HuH-7 (cell line): ENCODE measurements at places on chromosomes 16 and 17.

- no peak for DNase-seq
Observed at GRCh38 chr17:48071654-48072053, 23.5 kb downstream of the NFE2L1 start.

DNA sequence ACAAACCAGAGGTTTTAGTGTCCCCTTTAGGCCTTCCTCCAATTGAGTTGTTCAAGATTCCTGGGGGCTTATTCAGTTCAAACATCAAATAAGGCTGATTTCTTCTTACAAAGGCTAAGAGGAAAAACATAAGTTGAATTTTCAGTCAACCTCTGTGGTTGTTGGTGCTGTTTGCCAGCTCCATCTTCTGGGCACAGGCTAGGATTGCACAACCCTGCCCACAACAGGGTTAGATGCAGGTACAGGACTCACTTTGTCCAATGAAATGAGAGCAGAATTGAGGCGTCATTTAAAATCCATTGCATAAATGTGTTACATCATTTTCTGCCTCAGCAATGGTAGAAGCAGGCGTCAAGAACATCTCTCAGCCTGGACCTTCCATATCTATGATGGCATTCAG, 173.3 kb downstream of the PMP22 start:
- no peak for DNase-seq

DNA sequence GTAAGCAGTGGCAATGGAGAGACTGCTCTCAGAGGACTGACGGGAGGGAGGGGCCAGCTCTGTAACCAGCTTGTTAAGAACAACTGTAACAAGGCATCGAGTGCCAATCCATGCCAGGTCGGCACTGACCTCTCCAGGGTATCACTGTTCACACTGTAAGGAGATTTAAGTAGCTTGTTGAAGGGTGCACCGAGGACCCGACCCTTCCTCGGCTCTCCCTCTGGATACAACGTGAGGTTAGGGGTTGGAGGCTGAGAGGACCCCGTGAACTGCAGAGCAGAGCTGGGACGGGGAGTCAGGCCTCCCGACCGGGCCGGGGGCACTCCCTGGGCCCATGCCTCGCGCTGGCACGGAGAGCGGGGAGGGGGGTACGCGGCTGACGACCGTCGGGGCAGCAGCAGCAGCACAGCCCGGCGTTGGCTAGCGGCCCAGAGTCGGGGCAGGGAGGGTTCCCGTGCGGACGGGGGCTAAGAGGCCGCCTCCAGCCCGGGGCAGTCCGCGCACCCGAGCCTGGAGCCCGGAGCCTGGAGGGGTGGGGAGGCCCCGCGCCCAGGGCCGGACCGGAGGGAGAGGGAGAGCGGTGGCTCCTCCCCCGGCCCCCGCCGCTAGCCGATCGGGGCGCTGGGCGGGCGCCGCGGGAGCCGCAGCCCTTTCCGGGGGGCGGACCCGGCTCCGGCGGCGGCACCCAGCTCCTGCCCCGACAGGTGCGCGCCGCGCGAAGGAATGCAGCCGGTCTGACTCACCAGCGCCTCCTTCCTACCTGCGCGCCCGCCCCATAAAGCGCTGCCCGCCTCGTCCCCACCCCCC, at the start of gene ITGB4:
TSS of gene ITGB4 (plus strand) at position 804 of the 807 bp plus-strand sequence. CDS start 3,245 bp downstream, outside the sequence.
- DNase-seq, result peak; percentile 67

DNA sequence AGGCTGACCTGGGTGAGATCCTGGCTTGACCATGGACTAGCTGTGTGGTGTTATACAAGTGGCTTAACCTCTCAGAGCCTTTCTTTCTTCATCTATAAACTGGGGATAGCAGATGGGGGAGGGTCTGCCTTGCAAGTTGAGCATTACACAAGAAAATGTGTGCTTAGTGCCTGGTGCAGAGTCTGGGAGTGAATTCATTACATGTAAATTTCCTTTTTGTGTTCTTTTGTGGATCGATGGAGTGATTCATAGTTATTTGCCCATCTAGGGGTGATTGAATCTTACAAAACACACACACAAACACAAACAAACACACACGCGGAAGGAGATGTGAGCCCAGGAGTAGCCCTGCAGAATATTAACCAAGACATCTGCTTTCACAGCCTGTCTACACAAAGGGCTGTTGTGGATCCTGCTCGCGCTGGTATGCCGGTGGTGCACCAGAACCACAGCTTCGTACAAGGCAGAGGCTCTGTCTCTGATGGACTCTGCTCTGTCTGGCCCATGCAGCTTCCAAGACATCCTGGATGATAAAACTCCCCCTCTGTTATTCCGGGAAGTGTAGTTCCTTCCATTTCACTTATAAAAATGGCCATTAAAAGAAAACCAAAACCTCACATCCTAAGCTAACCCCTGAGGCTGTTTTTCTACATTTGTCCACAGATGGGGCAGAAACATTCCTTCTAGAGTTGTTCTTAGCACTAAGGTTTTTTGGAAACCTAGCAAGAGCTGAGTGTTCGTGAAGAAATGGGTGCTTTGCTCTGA, 86.1 kb downstream of the UTP18 start:
- DNase-seq, result no peak

DNA sequence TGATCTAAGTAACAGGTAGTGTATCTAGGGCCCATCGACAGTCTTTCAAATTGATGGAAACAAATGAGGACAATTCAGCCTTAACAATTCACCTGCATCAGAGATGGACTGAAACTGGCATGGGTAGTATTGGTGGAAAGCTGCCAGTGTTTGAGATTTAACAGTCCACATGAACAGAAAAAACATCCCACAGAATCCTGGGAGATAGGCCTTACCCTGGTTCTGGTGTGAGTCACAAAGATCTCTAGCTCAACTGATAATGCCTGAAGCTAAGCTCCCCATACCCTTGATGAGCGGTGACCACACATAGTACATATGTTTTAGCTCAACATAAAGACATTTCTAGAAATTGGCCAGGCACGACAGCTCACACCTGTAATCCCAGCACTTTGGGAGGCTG, 21.9 kb downstream of the CRK start:
- no peak for DNase-seq

DNA sequence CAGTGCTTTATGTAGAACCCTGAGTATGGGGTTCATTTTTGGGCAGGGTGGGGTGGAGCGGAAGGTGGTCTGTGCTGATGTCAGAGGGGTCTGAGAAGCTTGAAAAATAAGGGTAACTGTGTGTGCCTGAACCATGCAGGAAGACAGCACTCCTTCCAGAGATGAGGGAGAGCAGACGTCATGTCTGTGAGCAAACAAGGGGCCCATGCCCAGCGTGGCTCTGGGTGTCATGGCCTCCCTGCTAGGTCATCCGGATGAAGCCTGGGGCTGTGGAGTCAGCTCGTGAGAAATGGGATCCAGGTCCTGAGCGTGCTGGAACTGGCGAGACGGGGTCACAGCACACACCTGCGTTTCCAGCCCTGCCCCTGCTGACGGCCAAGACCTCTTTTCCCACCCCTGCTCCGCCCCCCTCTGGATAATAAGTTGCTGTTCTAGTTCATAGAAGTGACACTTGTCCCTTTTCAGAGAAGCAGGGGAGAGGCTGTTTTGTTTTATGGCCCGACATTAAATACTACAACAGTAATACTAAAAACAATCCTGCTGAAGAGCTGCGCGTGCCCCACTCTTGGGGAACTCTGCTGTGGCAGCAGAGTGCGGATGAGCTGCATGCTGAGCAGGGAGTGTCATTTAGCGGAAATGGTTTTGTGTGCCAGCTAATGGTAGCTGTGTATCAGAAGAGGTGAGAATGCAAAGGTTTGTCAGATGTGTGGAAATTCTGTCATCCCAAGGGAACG, 92.6 kb downstream of the RPTOR start:
- no peak for DNase-seq

GRCh38 chr17:82228278-82228841, 482 bp upstream of the SLC16A3 start:
- no peak for DNase-seq

DNA sequence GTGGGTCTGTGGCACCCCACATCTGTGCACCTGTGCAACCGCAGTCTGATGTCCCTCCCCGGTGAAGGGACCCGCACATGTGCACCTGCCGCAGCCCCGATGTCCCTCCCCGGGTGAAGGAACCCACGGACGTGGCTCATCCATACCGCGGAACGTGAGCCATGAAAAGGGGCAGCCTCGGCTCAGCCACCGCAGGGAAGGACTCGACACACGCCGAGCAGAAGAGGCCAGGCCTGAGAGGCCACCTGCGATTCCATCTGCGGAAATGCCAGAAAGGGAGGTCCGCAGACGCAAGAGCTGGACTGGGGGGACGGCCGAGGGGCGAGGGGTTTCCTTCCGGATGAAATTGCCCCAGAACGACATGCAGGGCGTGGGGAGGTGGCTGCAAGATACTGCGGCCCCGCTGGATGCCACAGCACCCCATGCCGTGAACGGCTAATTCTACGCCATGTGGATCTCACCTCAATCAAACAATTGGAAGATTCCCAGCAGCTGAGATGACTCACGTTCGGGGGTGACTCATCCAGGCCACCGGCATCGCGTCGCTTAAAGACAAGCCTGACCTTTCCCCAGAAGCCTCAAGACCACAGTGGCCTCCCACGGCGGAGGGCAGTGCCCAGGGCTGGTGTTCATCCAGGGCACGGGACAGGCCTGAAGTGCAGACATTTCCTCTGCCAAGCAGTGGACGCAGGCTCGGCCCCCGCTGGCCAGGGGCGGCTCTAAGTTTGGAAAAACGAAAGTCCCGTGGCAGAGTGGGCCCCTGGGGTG, 21.0 kb downstream of the SOX8 start:
- no peak for DNase-seq

GRCh38 chr17:71361656-71362450, 759.0 kb upstream of the SOX9 start:
- no peak for DNase-seq

GRCh38 chr17:78986649-78987328, 7.1 kb upstream of the LGALS3BP start:
- no peak for DNase-seq

- DNase-seq, result no peak
Observed at GRCh38 chr16:75222271-75222783, 3.5 kb downstream of the CTRB1 start.

DNA sequence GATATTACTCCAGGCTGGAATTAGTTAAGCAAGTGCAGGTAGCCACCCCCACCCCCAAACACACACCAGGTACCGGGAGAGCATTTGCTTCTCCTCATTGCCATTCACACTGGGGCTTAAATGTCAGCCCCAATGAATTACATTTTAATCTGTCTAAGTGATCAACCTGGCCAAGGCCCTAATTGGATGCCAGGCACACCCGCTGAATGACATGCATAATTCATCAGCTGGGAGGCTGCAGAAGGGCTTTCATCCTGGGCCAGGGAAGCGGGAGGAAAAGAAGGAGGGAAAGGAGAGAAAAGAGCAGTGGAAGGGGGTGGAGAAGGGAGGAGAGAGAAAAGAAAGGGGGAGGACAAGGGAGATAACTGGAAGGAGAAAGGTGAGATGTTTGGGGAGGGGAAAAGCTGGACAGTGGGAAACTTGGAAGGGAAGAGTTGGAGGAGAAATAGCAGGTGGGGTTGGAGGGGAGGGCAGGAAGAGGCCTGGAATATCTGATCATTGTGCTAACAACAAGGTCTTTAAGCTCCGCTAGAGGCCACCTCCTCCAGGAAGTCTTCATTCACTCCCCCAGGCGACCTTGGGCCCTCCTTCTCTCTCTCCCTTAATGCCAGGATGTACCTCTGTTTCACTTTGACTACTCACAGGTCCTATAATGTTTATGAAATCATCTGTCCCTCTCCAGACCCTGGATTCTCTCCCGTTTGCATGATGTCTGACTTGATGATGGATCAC, 40.1 kb upstream of the CES5A start:
- no peak for DNase-seq

DNA sequence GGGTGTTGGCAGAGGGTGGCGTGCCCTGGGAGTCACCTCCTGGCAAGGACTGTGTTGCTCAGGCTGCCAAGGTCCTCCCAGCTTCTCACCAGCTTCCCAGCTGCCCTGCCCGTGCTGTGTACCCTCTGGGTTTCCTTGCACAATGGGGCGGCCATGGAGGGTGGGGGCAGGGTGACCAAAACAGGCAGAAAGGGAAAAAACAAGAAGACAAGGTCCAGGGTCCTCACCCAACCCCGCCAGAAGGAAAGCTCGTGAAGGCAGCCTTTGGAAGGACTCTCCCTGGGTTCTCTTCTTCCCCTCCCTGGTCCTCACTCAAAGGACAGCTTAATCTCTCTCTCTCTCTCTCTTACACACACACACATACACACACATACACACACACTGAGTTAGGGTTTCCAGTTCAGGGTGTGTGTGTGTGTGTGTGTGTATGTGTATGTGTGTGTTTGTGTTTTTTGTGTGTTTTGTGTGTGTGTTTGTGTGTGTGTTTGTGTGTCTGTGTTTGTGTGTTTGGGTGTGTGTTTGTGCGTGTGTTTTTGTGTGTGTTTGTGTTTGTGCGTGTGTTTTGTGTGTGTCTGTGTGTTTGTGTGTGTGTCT, 2.0 kb downstream of the SLC13A5 start:
- no peak for DNase-seq

DNA sequence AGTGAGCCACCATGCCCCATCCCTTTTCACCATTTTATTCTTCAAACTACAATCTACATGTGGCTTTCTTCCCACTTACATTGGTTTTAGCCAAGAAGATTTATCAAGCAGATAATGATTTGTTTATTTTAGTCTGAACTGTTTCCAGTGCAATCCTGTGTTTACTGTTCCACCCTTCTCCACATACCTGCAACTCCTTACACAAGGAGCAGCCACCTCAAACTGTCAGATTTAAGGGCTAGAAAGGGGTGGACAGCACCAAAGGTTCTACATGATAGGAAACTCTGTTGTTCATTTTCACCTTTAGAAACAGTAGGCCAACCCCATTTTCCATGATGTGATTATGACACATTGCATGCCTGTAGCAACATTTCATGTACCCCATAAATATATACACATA, 1.9 kb downstream of the RUNDC1 start:
- no peak for DNase-seq

- DNase-seq, result no peak
Observed at GRCh38 chr16:20302389-20302788, 24.9 kb downstream of the GP2 start.

GRCh38 chr16:35651841-35652240, 2192.4 kb downstream of the TP53TG3F start:
- no peak for DNase-seq

DNA sequence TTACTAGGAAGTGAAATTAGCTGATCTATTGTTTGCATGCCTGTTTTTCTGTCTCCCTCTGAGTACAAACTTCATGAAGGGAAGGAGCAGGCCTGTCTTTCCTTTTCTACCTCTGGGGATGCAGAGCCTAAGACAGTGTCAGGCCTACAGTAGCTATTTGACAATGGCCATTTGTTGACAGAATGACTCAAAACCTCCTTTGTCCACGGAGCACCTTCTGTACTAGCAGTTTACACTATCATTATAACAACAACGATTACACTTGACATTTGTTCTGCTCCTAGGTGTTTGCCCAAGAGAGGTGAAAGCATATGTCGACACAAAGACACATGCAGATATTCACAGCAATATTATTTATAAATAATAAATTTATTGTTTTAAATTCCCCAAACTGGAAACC, 132.3 kb upstream of the IRX3 start:
- no peak for DNase-seq

- peak; percentile 72 for DNase-seq
Observed at GRCh38 chr17:82767041-82767754, 15.3 kb downstream of the TBCD start.

DNA sequence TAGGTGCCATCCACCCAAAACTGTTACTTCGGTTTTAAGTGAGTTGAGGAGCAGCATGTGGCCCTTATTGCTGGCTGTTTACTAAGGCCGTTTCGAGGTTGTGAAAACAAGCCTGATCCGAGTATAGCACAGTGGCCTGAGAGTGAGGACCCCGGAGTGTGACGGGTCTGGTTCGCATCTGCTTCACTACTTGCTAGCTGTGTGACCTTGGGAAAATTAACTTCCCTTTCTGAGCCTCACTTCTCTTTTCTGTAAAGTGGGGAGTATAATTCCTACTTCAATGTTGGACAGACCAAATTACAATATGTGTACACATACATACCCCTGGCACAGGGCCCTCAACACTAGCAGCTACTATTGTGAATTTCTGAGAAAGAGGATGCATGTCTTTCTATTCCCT, 11.7 kb upstream of the HEATR6 start:
- DNase-seq, result no peak
